ENCODE measurements at places on chromosomes 5 and 9.

DNA sequence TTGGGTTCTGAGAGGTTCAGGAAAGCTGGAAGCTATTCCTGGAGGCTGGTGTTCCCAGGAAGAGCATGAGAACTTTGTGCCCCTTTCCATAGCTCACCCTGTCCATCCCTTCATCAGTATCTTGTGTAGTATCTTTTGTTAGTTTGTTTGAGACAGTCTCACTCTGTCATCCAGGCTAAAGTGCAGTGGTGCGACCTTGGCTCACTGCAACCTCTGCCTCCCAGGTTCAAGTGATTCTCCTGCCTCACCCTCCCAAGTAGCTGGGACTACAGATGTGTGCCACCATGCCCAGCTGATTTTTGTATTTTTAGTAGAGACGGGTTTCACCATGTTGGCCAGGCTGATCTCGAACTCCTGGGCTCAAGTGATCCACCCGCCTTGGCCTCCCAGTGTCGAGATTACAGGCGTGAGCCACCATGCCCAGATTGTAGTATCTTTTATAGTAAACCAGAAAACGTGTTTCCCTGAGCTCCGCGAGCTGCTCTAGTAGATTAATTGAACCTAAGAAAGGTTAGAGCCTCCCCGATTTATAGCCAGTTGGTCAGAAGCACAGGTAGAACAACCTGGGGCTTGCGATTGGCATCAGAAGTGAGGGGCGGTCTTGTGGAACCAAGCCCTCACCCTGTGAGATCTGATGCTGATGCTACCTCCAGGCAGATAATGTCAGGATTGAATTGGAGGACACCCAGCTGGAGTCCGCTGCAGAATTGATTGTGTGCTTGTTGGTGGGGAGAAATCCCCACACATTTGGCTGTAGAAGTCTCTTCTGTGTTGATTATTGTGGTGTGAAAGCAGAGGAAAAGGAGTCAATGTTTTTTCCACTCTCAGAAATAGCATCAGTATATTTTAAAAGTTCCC, 32.3 kb downstream of the ATP6V0E1 start:
- DNase-seq = no peak

GRCh38 chr5:25544652-25545249, 900.0 kb upstream of the CDH10 start:
- no peak for DNase-seq

- no peak for DNase-seq
Measured at GRCh38 chr9:91740701-91741100, 209.3 kb downstream of the ROR2 start.

- DNase-seq = no peak
Measured at GRCh38 chr9:136803551-136804508, 3.9 kb upstream of the RABL6 start.

GRCh38 chr5:97553604-97554452, 370.8 kb upstream of the RIOK2 start:
- no peak for DNase-seq

DNA sequence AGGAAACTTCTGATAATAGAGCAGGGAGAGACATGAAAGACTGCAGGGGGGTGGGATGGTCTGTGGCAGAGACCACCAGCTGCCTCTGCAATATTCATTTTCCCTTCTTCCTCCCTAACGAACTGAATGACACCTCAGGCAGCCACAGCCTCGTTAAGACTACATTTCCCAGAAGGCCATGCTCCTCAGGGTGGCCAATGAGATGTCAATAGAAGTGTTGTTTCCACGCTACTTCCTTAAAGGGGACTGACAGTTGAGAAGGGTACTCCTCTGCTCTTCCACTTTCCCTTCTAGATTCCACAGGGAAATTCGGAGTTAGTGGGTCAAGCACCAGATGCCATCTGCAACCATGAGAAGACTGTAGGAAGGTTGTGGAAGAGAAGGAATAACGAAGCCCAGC, 52.0 kb upstream of the DAPK1 start:
- no peak for DNase-seq

DNA sequence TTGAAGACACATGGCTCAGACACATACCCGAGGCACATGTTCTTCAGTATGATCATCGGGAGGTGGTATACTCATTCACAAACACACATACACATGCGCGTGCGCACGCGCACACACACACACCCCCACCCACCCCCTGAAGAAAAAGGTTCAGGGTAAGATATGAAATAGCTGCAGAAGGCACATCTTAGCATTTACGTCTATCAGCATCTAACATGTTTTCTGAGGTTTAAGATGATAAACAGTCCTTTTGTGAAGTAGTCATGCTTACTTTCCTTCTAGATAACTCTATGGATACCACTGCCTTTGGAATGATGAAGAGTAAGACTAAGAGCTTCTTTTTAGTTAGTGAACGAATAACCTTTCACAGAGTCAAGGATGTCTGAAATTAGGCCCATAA, 105.1 kb upstream of the GNA14 start:
- DNase-seq = no peak

GRCh38 chr9:96333958-96334357, 32.0 kb upstream of the HSD17B3 start:
- DNase-seq = no peak

- no peak for DNase-seq
Measured at GRCh38 chr5:154278186-154278585, 87.7 kb downstream of the GALNT10 start.

DNA sequence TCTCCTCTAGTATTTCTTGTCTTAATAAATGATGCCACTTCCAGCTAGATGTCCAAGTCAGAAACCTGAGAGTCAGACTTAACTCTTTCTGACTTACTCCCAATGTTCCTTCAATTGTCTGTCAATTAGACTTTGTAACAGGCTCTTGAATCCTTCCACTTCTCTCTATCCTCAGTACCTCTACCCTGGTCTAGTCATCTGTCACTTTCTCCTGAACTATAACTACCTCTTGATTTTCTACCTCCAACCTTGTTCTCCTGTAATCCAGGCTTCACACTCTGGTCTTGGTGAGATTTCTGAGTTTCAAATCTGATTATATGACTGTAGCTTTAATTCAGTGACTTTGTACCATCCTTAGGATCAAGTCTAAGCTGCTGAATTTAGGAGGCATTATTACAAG, 64.9 kb downstream of the NDUFAF2 start:
- DNase-seq = no peak

DNA sequence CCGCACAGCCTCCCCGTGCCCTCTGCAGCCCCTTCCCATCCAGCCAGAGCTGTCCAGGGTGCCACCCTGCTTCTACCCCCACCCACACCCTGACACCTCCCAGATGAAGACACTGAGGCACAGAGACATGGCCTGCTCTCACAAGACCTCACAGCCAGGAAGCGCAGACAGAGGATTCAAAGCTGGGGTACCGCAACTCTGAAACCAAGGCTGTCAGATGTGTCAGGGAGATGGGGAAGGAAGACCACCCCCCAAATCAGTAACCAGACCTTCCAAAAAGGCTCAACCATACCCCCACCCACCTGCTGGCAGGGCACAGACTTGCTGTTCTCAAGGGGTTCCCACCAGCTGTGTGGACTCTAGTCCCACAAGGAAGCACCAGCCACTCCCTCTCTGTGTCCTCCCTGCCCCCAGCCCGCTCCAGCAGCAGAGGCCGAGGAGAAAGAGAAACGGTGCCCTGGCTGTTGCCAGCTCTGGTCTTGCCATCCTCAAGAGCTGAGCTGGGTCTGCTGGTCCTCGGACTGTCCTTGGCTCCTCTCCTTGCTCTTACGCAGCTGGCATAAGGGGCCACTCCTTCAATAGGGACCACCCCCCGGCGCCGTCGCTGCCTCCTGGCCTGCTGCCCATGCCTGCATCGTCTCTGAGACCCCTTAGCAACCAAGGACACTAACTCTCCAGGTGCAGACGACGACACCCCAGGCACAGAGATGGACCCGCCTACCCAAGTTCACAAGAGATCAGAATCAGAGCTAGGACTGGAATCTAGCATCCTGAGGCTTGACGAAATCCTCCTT, 699 bp downstream of the AKNA start:
- no peak for DNase-seq

DNA sequence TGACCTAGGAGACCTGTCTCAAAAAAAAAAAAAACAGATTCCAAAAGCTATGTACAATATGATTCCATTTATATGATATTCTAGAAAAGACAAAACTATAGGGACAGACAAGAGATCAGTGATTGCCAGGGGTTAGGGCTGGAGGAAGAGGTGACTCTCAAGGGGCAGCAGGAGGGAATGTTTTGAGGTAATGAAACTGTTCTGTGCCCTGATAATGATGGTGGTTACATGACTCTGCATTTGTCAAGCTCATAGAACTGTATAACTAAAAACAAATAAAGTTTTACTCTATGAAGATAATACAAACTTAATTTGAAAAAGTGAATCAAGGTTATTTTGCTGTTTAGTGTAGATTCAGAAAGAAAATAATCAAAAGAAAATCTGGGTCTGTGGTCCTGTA, 125.3 kb upstream of the IQGAP2 start:
- no peak for DNase-seq

DNA sequence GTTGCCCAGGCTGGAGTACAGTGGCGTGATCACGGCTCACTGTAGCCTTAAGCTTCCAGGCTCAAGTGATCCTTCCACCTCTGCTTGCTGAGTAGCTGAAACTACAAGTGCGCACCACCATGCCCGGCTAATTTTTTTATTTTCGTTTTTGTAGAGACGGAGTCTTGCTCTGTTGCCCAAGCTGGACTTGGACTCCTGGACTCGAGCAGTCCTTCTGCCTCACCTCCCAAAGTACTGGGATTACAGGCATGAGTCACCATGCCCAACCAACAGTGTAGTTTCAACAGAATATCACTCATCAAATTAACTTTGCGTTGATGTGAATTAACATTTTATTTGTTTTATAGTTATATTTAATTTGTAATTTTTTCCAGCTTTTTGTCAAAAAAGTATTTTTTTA, 45.3 kb downstream of the WDR70 start:
- no peak for DNase-seq

- DNase-seq = no peak
Measured at GRCh38 chr9:134265078-134265477, 61.2 kb upstream of the RXRA start.

- DNase-seq = no peak
Measured at GRCh38 chr5:38715696-38716095, 130.1 kb upstream of the OSMR start.

GRCh38 chr9:133529457-133529856, 4.7 kb upstream of the MYMK start:
- DNase-seq = no peak

DNA sequence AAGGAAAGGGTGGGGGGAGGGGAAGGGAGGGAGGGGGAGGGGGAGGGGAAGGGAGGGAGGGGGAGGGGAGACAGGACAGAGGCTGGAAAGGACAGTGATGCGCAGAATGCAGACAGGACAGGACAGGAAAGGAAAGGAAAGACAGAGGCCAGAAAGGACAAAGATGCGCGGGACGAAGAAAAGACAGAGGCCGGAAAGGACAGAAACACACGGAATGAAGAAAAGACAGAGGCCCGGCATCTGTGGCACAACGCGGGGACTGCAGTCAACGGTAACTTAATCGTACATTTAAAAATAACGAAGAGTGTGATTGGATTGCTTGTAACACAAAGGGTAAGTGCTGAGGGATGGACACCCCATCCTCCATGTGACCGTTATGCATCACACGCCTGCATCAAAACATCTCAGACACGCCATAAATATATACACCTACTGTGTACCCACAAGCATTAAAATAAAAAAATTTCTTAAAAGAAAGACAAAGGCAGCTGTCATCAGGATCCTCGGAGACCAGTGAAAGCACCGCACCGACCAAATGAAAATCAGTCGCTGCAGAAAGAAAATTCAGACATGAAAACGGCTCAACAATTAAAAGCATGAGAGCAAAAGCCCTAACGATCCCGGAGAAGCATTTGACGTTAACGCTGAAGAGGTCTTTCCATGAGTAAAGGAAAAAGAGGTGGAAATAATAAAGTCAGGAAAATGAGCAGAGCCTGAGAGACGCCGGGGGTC, 52.9 kb upstream of the EXOC3 start:
- no peak for DNase-seq

DNA sequence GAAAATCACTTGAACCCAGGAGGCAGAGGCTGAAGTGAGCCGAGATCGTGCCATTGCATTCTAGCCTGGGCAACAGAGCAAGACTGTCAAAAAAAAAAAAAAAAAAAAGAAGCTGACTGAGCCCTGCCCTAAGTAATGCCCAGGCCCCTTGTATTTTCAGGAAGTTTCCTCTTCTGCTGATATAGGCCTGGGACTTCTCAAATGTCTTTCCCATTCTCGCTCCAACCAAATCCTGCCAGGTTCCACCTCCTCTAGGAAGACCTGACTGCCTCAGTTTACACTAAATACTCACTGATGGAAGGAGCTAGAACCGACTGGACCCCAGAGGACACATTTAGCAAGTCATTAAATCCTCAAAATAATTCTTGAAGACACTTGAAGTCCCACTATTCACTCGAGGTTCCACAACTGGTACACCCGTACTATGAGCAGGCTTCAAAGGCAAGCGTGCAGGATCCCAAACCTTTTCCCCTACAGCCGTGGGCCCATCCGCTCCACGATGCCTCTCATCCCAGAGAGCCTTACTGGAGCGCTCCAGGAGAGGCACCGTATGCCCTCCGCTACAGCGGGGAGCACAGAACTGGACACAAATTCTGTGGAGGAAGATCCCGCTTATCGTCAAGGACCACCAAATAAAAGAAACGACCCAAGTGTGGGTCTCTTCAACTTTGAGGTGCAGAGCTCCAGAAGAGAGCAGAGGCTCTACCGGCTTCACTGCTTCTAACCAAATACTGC, 676 bp downstream of the NOL6 start:
- DNase-seq = no peak

- no peak for DNase-seq
Measured at GRCh38 chr5:88899096-88899737, 16.2 kb upstream of the MEF2C start.

DNA sequence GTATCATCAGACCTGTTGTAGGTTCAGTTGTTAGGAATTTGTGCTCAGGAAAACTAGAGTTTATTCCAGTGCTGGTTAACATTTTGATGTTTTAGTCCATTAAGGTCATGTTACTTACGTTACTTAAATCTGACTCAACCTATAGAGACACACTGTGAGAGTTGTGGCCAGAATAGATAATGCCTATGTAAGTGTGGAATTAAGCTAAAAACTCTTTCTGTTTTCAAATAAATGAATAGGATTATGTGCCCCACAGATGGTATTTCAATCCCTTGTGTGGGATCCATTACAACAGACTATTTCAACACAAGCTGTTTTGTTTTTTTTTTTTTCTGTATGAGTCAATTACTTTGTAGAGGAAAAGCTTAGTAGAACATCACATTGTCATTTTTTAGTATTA, 68.1 kb downstream of the MEGF10 start:
- DNase-seq = no peak

GRCh38 chr9:81855538-81855937, 72.7 kb upstream of the SPATA31D4 start:
- no peak for DNase-seq

DNA sequence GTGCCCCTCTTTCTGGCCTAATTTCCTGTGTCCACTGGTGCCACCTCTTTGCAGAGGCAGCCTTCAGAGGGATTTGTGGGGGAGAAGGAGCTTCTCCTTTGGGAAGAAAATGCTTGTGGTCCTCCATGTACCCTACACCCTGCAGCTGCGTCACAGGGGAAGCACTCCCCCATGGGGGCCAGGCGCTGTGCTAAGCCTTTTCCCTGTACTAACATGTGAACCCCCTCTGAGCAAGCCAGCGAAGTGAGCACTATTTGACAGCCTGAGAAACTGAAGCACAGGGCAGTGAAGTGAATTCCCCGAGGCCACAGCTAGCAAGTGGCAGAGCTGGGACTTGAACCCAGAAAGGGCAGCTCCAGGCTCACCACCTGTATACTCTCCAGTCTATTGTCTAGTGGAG, 32.3 kb downstream of the ERGIC1 start:
- no peak for DNase-seq

GRCh38 chr5:176732736-176733405, 77.5 kb upstream of the UNC5A start:
- no peak for DNase-seq

All from foreskin keratinocyte (primary cell).